PC-3 (cell line): ENCODE measurements at places on chromosomes 6 and 20. TPM values are rescaled to one million over a fixed set of nuclear protein-coding genes. Genes with fewer than 3 reads are reported as not detected.

DNA sequence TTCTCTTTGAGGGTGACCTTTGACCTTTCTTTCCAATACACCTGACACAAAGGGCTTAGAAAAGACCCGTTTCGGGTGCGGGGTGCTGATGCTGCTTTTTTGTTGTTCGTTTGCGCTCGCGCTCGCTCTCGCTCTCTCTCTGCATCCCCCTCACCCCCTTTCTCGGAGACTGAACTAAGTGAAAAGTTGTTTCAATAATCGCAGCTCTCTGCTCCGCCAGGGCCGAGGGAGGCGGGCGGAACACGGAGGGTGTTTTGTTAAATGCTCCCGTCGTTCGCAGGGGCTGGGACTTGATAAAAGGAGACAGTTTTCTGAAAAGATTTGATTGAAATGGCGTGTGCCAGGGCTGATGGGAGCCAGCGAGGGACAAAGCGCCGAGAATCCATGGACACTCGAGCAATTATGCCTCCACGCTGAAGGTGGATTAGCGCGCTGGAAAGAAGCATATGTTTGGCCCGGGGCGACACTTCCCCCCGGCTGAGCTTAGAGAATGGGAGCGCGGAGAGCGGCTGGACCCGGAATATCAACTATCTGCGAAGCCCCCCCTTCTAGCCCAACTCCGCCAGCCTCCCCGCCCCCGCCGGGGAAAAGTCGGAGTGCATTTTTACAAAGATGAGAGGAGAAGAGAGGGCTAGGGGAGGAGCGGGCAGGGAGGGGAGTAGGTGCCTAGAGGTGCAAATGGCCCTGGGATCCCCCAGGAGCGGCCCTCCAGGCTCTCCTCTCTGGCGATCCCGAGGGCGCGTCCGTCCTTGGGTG is 25.0 kb downstream of the TFAP2A start:
- DNase-seq, result no peak

- DNase-seq, result peak; percentile 84
These were observed 17.0 kb downstream of the UQCC2 start for GRCh38 chr6:33694401-33694931.

DNA sequence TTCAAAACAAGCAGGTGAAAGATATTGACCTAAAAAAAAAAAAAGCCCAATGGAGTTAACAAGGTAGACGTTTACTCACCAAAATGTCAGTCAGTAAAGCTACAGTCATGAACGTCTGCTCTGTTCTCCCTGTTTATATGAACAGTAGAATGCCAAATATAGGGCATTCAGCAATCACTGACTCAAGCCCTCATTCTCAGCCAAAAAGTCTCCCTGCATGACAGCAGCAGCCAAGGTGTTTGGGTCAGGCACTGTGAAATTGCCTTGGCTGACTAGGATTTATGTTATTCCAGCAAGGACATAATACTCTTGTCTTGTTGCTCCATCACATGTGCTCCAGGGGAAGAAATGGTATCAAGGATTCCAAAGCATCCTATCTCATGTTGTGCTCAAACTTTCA is 194.7 kb upstream of the RSPO3 start:
- DNase-seq, result no peak

- peak; percentile 72 for DNase-seq
These were observed 1.3 kb downstream of the RGL2 start for GRCh38 chr6:33297406-33297955.

DNA sequence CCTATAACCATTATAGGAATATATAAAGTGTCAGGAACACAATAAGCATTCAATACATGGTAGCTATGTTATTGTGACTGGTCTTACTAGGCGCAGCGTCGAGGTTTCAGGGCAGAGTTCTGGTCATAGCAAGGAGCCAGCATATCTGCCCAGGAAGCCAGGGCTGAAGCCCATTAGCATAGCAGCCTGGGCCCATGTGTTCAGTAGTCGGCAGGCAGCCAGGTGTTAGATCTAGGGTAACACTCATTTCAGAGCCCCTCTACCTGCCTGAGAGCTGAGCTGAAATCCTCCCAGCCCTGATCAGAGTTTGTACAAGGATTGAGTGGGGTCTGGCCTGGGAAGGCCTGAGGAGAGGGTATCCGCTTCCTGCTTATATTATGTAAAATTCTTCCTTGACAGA is 32.1 kb downstream of the C20orf173 start:
- DNase-seq, result no peak

DNA sequence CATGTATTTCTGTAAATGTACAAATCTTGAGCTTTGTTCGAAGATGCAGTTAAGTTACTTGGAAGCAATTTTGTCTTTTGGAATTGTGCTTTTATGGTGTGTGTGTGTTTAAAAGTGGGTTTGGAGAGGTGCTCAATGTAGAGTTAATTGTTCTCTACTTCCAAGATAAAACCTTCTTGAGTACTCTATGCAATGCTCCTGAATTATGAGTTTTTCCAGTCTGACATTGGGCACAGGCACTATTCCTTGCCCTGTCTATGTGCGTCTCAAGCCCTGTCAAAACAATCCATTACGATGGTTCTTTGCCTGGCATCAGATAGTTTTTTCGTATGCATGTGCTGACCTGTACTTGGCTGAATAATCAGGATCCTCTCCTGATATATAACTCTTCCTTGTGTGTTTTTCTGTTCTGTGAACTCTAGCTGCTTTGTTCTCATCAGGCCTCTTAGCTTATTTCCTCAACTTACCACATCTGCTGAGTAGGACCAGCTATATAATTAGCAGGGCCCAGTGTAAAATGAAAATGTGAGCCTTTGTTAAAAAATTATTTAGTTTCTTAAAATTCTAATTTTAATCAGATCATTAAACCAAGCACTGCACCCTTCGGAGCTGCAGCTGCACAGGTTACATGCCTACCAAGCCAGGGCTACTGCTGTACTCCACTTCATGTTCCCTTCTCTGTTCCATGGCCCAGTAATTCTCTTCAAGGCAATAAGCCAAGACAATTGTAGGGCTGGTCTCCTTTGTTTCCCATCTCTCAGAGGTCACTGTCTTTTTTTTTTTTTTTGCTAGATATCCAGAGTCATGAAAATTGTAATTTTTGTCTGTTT is 160.1 kb downstream of the ZFAND3 start:
- no peak for DNase-seq

Gene FNDC1
- not detected in 2 replicates for total RNA-seq

DNA sequence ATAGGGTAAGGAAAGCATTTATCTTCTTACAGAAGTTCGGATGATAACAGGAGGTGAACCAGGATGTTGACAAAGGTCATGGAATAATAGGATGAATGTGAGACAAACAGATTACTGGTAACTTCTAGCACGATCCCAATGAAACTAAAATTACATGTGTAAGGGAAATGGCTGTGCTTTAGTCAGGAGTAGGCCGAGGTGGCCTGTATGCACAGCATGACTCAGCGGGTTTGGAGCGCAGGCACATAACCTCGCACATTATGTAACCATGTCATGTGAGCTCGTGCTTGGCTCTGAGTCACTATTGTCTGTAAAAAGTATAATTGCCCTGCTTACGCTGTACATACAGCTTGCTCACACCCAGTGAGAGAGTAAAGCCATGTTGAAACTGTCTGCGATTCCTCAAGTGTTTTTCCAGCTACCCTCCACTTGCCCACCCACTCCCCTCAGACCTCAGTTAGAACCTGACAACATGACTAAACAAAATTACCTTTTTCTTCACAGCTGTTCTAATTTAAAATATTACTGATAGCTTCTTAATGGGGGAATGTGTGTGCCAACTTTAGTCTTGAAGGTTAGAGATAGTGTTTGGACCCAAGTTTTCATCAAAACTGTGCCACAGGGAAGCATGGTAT is 8.2 kb downstream of the CYB5R4 start:
- peak; percentile 89 for DNase-seq

GRCh38 chr20:419556-420165 is 11.6 kb downstream of the RBCK1 start:
- DNase-seq, result no peak

DNA sequence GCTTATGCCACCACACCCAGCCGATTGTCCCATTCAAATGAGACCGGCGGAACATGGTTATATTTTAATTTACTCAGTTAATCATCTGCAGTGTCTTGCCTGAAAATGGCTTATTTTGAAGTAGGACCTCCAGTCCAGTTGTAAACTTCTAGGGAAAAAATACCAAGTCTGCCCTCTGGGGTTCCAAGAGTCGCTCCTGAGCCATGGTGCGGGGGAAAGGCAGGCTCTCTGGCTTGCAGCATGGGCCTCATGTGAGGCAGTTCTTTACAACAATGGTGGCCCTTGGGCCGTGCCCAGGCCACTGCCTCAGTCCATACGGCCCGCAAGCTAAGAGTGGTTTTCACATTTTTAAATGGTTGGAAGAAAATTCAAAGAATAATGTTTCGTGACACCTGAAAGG is 62.7 kb upstream of the XRN2 start:
- no peak for DNase-seq

- DNase-seq, result no peak
These were observed 33.3 kb downstream of the TNFRSF21 start for GRCh38 chr6:47276377-47276776.

- DNase-seq, result no peak
These were observed 86.5 kb downstream of the PTPN1 start for GRCh38 chr20:50596694-50597021.

Gene AKAP12
- 109 and 146 TPM in 2 replicates for total RNA-seq

DNA sequence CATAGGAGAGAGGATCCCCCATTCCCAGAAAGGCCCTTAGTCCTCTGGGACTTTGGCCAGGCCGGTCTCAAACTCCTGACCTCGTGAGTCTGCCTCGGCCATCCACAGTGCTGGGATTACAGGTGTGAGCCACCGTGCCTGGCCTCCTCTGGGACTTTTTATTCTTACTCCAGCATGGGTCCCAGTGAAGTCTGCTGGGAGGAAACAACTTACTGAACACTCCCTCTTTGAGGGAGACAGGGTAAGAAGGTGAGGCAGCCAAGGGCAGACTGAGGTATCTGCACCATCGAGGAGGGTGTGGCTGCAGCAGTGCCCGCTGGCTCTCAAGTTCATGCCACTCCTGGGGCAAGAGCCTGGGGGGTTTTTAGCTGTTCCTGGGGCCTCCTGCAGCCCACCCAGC is 2.4 kb downstream of the BAK1 start:
- no peak for DNase-seq

Gene ARG1
- total RNA-seq, result not detected in 2 replicates

GRCh38 chr6:157459327-157459726 is 78.3 kb downstream of the ZDHHC14 start:
- no peak for DNase-seq
